NCI-H1694 (cell line): ENCODE measurements at places on chromosomes 1 and 21.

DNA sequence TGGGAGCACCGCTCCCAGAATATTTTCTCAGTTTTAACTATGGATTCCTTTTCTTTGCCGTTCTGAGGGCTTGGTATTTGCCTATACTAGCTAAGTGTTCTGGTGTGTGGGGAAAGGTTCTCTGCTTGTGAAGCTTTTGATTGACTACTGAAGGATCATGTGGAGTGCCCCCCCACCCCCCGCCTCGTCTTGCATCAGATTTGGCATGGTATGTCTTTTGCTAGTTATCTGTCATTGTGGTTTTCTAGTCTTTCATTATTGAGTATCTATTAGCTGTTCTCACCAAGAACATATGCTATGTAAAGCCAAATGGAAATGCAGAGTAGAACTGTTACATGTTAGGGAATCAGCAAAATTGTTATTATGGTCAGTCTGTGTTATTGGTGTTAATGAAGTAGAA, 58.3 kb downstream of the MACF1 start:
- no peak for DNase-seq

DNA sequence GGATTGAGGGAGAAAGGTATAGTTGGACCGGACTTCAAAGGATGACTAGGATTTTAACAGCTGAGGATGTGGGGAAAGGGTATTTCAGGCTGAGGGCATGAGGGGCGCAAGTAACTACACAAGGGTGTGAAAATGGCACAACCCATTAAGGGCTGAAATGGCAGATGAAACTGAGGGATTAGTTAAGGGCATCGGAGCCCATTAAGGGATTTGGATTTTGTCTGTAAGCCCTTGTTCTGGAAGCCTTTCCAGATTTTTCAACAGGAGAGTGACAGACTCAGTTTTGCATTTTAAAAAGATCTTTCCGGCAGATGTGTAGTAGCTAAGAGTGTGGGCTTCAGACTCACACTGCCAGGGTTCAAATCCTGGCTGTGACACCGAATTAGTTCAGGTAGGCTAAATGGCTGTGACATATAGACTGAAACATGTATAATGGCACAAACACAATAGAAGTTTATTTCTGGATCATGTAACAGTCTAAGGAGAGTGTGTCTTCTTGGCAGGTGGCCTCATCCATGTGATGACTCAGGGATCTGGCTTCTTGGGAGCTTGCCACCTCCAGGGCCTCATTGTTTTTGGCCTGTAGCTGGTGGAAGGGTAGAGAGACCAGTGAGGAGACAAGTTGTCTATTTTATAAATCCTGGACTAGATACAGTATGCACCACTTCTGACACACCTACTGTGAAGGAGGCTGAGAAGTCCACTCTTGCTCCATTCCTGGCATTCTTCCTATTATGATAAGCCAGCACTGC, 49.6 kb downstream of the UBE2T start:
- DNase-seq, result no peak

GRCh38 chr1:212637902-212638301, 29.3 kb downstream of the ATF3 start:
- no peak for DNase-seq

DNA sequence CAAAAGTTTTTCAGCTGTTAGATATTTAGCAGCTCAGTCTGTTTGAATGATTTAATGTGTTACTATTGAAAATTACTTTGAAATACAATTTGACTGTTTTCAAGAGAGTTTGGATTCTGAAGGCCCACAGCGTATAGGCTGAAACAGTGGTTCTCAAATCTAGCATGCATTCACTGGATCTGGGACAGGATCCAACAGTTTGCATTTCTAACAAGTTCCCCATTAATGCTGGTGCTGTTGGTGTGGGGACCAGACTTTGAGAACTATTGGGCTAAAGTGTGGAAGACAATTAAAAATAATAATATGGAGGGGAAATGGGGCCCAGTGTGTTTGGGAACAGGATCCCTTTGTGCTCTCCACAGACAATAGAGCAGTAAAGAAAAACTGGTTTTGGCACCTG, 31.9 kb downstream of the ITSN1 start:
- DNase-seq, result no peak

DNA sequence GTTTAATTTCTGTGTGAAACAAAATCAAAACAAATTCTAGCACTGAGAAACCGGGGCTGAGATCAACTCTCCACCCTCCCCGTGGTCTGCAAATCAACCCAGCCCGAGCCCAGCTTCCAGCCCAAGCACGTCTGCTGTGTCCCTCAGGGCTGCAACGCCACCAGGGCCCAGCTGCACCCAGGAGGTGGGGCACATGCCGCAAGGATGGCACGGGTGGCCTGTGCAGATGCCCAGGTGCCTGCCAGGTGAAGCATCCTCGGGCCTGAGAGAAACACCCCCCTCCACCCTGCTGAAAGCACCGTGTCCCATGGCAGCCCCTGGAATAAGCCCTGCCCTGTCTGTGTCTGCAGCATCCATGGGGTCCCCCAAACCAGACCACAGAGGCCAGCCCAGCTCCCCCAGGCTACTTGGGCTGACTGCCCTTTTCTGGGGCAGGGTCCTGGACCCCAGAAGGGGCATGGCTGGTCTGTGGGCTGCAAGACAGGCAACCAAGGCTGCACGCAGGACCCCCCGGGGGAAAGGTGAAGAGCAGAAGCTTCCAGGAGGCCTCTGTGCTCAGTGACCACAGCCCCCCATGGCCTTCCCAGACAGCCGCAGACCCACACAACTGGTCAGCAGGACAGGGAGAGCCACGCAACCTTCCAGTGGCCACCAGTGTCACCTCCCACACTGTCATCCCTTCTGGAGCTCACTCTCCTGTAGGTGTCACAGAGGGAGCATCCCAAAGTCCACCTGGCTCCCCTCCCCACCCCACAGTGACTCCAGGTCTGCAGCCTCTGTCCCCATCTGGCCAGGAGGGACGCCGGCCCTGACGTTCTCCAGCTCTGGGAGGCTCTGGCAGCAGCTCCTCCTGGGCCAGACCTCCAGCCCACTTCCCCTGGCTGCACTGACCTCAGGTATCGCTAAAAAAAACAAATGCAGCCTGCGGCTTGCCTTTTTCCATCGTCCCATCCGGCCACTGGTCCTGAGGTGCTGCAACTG, 7.7 kb downstream of the WNT9A start:
- DNase-seq, result no peak

DNA sequence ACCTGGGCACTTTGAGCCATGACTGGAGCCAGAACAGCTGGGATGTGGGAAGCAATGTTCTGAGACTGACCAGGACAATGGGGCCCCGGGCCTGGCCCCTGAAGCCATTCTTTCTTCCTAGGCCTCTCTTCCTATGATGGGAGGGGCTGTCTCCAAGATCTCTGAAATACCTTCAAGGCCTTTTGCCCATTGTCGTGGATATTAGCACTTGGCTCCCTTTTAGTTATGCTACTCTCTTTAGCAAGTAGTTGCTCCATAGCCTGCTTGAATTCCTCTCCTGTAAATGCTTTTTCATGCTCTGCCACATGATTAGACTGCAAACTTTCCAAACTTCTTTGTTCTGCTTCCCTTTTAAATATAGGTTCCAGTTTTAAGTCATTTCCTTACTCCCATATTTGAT, 262.9 kb upstream of the CACYBP start:
- no peak for DNase-seq

- no peak for DNase-seq
Observed at GRCh38 chr1:55318116-55318817, 103.1 kb upstream of the USP24 start.

DNA sequence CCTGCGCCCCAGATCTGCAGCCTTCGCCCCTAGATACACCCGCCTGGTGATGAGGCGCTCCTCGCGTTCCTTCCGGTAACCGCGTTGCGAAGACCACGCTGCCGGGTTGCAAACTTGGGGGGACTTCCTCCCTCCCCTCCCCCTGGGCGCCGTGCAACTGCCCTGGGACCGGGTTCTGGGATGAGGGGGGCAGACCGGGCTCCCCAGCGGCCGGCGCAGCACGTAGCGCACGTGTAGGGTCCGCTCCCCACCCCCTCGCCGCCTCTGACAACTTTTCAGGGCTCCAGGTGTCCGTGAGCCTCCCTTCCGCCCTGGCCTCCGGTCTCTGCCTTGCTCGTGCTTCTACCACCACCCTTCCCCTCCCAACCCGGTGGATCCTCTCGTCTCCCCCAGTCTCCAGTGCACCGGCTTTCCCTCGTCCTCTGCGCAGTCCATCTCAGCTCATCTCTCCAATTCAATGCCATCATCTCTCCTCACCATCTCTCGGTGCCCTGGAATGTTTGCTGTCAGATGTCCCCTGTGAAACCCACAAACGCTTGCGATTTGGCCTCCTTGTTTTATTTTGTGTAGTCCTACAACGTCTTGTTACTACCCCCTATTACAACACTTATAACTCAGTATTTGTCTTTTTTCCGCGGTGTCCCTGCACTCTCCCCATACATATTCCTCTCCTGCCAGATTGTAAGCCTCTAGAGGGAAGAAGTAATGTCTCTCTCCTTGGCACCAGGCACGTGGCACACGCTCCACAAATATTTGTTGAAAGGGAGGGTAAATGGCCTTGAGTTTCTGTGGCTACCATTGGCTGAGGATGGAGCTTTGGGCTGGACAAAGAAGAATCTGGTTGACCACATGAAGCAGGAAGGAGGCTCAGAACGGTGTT, 782 bp downstream of the PCAT6 start:
- DNase-seq, result no peak

DNA sequence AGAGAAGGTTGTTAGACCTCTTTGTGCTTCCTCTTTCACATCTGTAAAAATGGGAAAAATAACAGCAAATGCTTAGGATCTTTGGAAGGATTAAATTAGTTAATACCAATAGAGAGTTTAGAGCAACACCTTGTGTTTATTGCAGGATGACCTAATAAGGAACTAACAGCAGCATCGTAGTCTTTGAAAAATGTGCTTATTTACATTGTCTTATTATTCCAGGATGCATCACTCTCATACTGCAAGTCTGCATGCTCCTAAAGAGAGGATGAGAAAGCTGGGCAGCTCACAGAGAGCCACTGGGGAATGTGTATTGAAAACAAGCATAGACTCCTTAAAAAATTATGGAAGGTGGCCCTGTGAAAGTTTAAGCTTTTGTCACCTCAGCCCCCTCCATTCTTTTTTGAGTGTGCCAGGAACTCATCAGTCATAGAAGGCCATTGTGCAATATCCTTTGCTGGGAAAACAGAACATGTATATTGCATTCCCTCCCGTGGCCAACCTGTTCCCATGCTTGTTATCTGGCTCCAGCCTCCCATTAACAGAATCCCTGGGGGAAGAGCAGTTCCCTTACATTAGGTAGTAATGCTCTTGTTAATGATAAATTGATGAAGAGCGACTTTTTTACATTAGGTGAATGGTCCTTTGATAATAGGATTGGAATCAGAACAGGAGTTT, 180.7 kb downstream of the ZNF326 start:
- no peak for DNase-seq

- DNase-seq, result no peak
Observed at GRCh38 chr1:216005916-216006315, 417.3 kb downstream of the USH2A start.

- no peak for DNase-seq
Observed at GRCh38 chr1:199161766-199162303, 523.0 kb downstream of the PTPRC start.
